Esophagus squamous epithelium (tissue), 5 donors: ENCODE measurements at places on chromosomes 3 and 15. TPM values are rescaled to one million over a fixed set of nuclear protein-coding genes. Genes with fewer than 3 reads are reported as not detected.

Gene MCTP2
- total RNA-seq = 11.2 TPM

Gene HES1
- 80.5 TPM for total RNA-seq

Gene PCNP
- total RNA-seq = 55.4 TPM

Gene ZNF80
- not detected for total RNA-seq

Gene GRIP2
- 0.23 TPM for total RNA-seq

Gene FOXL2NB
- total RNA-seq = not detected

Gene RHOV
- 107 TPM for total RNA-seq

Gene ECE2
- total RNA-seq = not detected

Gene REC114
- not detected for total RNA-seq

Gene FAIM
- total RNA-seq = 8.9 TPM

Gene SOX14
- total RNA-seq = not detected

Gene GMPS
- 33.8 TPM for total RNA-seq

DNA sequence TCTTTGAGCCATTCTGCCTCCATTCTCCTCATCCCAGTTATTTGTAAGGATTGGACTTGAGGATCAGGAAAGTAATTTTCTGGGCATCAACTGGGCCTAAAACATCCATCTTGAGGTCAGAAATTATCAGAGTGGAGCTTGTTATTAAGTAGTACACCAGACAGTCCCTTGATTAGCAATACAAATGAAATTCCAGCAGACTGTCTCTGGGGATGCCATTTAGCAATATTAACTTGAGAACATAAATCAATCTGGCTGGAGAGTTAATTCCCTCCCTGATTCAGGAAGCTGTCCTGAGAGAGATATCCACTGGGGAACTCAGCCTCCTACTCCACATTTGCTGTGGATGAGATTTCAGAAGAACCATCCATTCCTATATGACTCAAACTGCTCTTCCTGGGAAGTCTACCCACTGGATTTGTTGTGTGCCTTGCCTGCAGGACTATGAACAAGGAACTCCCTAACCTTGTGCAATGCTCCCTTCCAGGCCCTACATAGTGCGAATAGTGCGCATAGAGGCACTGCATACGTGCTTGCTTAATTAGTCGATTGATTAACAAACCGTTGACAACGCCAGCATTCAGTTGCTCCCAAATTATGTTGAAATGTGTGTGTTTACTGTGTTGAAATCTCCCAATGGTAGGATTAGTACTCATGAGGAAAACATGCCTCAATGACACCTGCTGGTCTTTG is 36.1 kb upstream of the MTMR14 start:
- no peak for DNase-seq

GRCh38 chr15:29825227-29825626 is 3.0 kb upstream of the TJP1 start:
- no peak for DNase-seq

GRCh38 chr15:31412824-31413223 is 86.2 kb downstream of the KLF13 start:
- no peak for DNase-seq

GRCh38 chr3:143831994-143832393 is 16.3 kb downstream of the SLC9A9 start:
- no peak for DNase-seq

DNA sequence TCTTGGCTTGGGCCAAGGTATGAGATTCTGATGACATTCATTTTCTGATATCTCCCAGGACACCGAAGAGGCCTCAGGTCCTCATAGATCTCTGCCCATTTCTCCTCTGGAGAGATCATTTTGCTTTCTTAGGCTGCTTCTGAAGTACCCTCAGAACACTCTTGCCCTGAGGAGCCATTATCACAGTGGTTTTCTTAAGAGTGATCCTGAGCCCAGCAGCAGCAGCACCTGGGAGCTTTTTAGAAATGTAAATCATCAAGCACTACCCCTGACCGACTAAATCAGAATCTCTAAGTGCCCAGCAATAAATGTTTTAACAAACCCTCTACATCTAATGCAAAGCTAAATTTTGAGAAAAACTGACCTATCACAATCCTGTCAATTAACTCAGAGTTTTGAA is 40.6 kb upstream of the SLC9A9 start:
- no peak for DNase-seq

- DNase-seq = no peak
Measured at GRCh38 chr3:55000546-55000945, 72.7 kb upstream of the LRTM1 start.

DNA sequence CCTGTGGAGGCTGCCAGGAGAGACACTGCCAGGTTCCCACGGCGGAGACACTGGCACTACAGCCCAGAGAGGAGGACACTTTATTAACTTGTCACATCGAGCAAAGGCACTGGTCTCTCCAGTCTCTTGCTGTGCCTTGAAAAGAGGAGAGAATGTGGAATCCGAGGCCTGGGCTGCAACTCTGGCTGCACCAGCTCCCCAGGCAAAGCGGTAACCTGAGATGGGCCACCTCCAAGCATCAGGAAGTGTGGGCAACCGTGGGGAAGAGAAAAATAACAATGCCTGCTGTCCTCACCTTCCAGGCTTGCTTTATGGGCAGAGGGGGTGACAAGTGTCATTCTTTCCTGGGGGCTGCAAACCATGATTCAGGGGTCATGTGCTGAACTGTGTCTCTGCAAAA is 91.6 kb upstream of the RGMA start:
- DNase-seq = no peak

DNA sequence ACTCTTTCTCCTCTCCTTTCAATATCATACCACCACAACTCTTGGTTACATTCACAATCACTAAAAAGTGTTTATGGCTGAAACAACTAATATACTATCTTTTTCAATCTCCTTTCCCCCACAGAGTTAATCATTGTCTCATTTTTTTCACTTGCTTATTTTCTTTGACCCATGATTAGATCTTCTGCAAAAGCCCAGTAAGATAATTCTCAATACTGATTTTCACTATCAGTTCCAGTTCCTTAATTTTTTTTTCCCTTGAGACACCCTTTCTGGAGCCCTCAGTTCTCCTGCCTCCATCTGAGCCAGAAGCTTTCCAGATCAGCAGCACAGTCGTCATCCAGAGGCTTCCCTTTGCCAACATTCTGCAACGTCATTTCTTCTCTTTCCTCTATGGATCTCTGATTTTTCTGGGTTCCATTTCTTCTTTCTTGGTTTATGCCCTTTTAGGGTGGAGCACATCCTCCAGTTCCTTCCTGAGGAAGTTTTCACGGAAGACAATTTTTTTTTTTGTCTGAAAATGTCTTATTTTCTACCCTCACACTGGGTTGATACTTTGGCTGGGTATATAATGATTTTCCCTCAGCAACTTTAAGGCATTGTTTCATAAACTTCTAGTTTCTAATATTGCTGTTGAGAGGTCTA is 88.7 kb upstream of the C15orf39 start:
- no peak for DNase-seq

DNA sequence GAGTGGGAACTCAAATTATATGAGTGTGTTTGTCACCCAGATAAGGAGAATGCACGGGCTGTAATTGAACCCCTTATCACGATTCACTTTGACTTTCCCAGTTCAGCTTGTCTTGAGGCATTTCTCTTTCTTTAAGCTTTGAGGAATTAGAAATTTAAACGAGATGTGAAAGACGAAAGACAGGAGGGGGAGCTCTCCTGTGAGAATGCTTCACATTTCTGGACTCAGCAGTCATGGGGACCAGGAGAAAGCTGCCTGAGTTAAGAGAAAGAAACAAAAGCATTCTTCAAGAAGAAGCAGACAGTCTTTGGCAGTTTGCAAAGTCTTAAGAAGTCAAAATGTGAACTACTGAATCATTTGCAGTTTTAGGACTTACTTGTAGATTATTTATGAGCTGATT is 205.6 kb downstream of the NECTIN3 start:
- DNase-seq = no peak

- no peak for DNase-seq
Measured at GRCh38 chr3:193819117-193820010, 226.4 kb downstream of the OPA1 start.

DNA sequence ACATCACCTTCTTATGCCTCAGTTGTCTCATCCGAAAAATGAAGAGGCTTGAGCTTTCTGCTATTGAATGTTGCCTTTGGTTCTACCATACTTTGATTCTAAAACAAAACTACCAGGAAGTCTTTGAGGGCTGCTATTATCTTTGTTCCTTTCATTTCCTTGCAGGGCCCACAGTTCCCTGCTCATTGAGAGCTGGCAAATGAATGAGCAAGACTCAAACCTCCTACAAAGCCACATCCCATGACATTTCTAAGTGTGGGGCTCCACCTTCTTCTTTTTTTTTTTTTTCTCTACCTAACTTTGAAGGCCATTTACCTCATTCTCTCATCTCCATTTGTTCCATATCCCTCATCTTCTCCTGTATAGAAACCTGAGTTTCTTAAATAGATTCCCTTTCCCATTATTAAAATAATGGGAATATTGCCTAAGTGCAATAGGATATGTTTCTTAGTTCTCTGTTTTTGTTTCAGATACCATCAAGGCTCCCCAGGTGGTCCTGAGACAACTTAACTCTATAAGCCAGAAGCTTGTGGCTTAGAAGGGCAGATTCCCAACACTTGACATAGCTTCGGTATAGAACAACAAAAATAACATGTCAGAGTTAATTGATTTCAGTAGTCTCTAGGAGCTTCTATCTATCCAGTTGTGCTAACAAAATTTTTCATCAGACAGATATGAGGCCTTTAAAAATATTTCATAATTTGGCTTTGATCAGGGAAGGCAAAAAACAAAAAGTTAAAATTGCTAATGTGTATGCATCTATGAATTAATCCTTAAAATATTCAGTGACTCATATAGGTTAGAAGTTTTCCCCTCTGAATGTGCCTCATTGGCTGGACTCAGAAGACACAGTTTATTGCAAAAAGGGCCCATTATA is 951.6 kb downstream of the TUSC7 start:
- DNase-seq = no peak

GRCh38 chr15:35622641-35623340 is 76.8 kb upstream of the DPH6 start:
- DNase-seq = no peak

GRCh38 chr15:49439678-49440395 is 16.8 kb downstream of the FGF7 start:
- no peak for DNase-seq

DNA sequence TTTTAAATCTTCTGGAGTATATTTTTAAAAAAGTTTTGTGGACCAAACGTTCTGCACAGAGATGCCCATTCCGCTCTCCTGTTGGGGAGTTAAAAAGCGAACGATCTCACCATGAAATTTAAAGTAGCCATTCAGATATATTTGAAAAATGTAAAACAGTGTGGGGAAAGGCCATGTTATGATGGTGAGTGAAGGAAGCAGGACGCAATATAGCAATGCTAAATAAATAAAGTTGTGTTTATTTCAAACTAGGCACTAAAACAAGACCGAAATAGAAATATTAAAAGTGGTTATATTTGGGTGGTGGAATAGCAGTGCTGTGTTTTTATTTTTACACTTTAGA is 327 bp upstream of the CCDC13 start:
- DNase-seq = no peak

- DNase-seq = no peak
Measured at GRCh38 chr3:29324180-29324651, 43.3 kb downstream of the RBMS3 start.

GRCh38 chr3:143658861-143659260 is 189.4 kb downstream of the SLC9A9 start:
- no peak for DNase-seq

- no peak for DNase-seq
Measured at GRCh38 chr3:179811321-179812095, 158.7 kb downstream of the USP13 start.

DNA sequence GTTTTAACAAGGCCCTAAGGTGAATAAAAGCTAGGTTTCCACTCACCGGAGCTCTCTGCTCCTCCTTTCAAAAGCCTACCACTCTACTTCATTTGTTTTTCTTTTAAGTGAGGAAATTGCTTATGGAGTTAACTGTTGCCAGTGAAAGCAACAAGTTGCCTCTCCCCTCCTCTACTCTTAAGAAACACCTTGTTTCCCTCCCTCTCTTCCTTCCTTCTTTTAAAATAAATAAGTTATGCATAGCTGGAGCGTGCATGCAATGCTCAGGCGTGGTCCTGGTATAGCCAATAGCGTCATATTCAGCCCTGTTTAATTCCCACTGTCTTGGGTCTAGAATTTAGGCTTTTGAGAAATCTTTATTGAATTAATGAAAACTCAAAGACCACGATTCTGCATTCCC is 101.1 kb upstream of the IGF1R start:
- DNase-seq = no peak

DNA sequence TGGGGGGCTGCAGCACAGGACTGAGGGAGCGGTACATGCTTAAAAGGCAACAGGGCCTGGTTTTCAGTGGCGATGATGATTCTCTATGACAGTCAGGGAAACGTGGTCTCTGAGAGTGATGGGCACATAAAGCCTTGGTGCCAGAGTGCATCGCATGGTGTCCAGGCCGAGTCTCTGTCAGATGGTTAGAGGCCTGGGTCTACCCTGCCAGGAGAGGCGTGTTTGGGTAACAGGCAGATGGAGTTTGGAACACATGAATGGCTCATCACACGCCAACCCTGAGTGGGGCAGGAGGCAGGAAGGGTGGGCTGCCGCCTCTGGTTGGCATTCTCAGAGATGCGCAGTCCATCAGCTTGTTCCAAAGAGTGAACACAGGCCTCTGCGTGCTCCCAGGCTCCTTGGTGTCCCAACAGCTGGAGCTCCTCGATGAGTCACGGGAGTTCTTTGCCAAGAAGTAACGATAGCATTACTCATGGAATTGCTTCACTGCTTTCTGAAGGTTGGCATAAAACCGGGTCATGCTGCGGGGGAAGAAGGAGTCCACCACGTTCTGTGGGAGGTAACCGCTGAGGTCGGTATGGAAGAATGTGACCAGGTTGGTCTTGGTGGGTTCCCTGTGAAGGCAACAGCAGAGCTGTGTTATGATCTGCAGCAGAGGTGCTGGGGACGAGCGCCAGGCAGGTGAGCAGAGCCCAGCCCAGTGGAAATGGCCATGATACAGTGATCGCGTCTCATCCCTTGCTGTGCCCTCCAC is 11.0 kb downstream of the STARD5 start:
- DNase-seq = no peak

DNA sequence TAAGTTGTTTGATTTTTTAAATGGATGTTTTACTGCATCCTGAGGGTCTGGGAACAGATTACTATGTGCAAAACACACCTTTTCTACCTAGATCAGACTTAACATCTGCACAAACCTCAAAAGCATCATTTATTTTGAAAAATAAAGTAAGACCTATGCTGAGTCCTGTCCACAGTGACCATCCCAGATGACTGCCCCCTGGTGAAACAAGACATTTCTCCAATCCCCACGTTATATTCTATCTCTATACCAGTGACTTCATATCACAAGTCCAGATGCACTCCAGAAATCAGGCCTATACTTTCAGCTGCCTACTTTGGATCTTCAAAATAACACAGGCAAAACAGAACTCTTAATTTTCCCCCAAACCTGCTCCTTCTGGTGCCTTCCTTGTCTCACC is 143.2 kb downstream of the P2RY1 start:
- no peak for DNase-seq

- no peak for DNase-seq
Measured at GRCh38 chr3:4597208-4597985, 104.2 kb downstream of the ITPR1 start.

DNA sequence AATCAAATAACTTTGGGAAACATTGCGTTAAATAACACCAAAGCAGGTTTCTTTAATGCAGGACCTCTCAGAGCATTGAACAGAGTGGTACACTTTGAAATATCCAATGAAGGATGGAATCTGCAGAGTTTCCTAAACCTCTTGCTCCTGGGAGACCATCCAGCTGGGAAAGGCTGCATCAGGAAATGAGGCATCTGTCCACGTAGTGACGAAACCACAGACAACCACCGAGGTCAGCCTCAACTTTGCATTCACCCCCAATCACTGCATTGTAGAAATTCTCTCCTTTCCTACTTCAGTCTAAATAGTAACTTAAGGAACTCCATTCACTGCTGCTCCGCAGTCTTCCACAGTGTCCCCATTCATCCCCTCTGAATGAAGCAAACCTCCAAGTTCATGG is 41.5 kb upstream of the CDV3 start:
- no peak for DNase-seq
